ENCODE measurements at places on chromosomes 2 and 18.

DNA sequence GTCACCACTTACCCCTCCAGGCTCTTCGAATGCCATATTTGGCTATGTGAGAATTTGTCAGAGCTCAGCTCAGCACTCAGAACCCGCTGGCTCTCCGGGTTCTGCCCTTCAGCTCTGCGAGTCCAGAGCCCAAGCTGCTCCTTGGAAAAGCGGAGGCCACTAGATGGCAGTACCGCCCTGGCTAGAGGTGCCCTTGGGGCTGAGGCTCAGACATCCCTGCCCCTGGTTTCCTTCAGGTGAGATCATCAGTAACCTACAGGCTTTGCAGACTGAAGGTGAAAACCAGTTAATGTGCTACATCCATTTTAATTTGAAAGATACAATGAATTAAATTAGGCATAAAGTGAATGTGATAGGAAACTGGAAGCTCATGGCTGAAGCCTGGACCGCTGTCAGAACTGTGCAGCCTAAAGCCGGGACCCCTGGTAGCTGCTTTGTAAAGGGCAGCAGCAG lies 285.6 kb downstream of the AGAP1 start:
- peak; percentile 92 for DNase-seq

GRCh38 chr2:149422991-149423338 lies 92.6 kb downstream of the LYPD6 start:
- no peak for DNase-seq

GRCh38 chr2:122341007-122341406 lies 585.6 kb downstream of the TSN start:
- no peak for DNase-seq

GRCh38 chr2:130756874-130757668 lies 1.7 kb downstream of the AMER3 start:
- no peak for DNase-seq

- DNase-seq = no peak
Measured at GRCh38 chr2:128538396-128538795, 219.7 kb upstream of the HS6ST1 start.

DNA sequence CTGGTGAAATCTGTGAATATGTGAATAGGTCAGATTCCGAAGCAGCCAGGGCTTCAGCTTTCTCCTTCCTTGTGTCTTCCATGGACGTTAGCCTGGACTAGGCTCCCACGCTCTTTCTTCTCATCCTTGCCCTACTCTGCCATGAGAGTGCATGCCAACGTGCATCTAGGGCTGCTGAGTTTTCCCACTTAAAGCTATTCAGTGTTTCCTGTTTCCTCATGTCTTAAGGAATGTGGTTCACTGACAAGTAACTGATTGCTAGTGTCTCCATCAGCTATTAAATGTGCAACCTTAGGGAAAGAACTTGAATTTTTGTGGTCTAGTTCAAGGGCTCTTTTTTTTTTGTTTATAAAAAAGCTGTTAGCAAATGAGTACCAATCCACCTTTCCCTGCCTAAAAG lies 642.3 kb upstream of the LINC00305 start:
- DNase-seq = no peak

DNA sequence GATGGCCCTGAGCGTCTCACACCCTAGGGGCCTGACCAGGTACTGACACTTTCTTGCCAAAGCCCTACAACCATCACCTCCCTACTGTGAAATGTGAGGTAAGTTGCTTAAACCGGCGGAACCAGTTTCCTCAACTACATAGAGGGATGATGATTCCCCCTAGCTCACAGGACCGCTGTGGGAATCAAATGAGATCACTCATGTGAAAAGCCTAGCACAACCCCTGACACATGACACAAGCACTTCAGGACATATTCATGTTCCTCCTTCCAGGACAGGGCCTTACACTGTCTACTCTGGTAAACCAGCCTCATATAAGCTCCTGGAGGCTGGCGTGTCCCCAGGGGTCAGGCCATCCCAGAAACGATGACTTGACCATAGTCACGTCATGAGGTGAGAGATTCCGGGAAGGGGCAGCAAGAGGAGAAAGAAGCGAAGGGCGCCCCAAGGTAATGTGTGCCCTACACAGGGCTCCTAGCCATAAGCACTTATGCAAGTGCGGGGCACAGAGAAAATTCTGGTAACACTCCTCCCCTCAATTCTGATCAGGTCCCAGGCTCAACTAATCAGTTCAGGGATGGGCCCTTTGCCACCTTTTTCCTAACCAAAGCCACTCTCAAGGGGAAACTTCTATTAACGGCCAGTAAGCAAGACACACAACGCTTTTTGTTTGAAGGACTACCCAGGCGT lies 49.5 kb downstream of the C2orf42 start:
- DNase-seq = peak; percentile 76

- no peak for DNase-seq
Measured at GRCh38 chr18:10284540-10285282, 169.7 kb upstream of the APCDD1 start.

GRCh38 chr18:10085416-10085815 lies 171.6 kb downstream of the VAPA start:
- DNase-seq = no peak

- DNase-seq = no peak
Measured at GRCh38 chr2:144330951-144331673, 188.8 kb downstream of the ZEB2 start.

DNA sequence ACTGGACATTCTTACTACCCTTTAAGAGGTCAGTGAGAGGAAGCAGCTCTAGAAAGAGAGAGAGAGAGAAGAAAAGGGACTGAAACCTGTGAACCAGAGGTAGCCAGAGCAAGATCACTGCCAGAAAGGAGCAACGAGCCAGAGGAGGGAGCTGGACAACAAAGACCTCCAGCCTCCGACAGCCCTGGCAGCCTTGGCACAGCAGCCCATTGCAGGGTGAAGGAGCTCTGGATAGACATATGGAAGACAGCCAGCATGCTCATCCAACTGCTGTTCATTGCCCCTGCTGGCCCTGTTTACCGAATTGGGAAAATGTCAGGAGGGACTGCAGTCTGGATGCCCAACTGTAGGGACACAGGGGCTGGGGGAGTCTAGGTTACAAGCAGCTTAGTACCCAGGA lies 228.4 kb upstream of the SLC35G4 start:
- no peak for DNase-seq

- DNase-seq = no peak
Measured at GRCh38 chr2:229874647-229875046, 47.2 kb downstream of the TRIP12 start.

DNA sequence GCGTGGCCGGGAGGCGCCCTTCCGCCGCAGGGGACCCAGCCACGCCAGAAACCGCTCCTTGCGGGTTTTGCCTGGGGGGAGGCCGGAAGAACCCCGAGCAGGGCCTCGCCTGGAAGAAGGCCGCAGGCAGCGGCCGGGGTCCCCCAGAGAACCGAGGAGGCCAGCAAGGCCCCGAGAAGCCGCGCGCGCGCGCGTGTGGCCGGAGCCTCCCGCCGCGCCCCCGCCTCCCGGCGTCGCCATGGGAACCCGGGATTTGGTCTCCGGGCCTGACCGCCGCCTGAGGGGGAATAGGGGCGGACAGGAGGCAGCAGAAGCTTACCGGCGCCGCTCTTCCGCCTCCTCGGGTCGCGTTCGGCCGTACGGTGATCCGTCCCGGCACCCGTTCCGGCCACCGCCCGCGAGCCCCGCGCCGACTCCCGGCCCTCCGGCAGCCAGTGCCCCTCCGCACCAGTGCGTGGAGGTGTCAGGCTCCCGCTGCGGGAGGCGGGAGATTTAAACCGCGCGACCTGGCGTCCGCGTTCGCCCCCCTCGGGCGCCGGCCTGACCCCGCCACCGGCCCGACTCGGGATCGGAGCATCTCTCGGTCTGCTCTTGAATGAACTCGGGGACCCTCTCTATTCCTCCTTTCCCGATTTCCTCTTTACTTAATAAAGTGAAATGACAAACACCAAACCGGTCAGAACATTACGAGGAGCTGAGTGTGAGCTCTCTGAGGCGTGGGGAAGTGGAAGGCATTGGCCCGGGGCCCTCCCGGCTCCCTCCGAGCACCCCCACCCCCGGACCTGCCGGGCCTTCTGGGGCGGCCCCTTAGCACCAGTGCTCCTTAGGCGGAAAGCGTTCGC lies at the start of gene ICA1L:
ICA1L (minus strand) TSS at position 467 of the 842 bp plus-strand sequence. CDS start 42,757 bp downstream, outside the sequence.
- peak; percentile 74 for DNase-seq

DNA sequence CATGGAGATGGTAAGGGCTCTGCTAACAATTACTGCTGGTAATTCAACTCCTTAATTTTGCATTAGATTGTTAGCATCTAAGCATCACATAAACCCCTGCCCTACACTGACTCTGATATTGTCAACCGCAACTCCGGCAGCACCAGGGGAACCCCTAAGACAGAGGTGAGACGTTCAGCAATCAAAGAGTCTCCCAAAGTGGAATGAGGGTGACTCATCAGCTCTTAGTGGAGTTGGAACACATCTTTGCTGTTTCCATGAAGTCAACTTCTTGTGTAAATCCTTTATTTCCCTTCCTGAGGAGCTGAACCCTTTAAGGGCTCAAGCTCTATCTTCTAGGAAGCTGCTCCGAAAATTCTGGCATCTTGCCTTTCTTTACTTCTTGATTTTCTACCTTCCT lies 52.1 kb downstream of the ABCG8 start:
- no peak for DNase-seq

DNA sequence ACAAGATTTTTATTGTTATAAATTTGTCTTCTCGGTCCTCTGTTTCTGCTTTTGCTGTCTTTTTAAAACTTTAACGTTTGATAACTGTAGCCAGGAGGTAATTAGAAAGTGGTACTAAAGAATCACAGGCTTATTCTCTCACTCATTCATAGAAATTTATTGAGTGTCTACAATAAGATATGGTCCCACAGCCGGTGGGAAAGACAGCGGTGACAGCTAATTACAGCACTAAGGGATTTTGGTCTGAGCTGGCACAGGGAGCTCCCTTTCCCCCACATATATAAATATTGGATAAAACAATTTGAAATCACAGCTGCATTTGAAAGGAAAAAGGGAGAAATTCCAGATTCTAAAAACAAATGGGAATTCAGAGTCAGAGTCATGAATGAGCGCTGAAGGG lies 93.1 kb upstream of the CAPN13 start:
- no peak for DNase-seq

- no peak for DNase-seq
Measured at GRCh38 chr18:49853011-49853410, 39.7 kb upstream of the ACAA2 start.
